Fibroblast of the aortic adventitia (primary cell): ENCODE measurements at places on chromosomes 7 and 10.

- no peak for DNase-seq
These were observed 203.1 kb downstream of the TMEM26 start for GRCh38 chr10:61250131-61250530.

- peak; percentile 45 for DNase-seq
These were observed 149.9 kb downstream of the CPED1 start for GRCh38 chr7:121138262-121138933.

GRCh38 chr10:127989481-127990012 lies 82.6 kb downstream of the PTPRE start:
- peak; percentile 41 for DNase-seq

- peak; percentile 40 for DNase-seq
These were observed 170.9 kb downstream of the POLR1F start for GRCh38 chr7:19537942-19538401.

- no peak for DNase-seq
These were observed 282.9 kb upstream of the IGFBP3 start for GRCh38 chr7:46203926-46204325.

DNA sequence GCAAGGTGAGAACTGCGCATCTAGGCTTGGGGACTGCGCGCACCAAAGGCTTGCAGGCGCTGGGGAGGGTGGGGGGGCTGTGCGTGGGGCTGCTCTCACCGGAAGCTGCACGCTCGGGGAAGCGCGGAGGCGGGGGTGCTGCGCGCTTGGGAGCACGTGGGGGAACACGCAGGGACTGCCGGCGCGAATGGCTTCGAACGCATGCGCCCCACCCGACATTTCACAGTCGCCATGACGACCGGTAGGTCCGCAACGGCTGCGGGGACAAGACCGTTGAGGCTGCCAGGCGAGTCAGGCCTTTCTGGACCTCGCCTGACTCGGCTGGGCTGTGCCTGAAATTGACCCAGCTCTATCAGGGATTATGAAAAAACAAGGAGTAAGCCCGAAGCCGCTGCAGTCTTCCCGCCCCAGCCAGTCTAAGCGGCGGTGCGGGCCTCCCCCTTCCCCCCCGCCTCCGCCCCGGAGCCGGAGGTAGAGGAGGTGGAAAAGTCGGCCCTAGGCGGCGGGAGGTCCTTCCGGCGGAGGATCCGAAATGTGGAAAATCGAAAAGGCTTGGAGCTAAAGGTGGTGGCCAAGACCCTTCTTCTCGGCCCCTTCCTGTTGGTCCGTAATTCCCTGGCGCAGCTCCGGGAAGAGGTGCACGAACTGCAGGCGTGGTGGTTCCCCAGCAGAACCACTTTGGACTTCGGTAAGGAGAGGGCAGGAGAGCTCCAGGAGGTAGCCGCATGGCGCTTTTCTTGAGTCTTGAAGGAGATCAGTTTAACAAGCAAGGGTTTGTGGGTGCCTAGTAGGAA lies 34.9 kb upstream of the STEAP1 start:
- DNase-seq, result no peak

DNA sequence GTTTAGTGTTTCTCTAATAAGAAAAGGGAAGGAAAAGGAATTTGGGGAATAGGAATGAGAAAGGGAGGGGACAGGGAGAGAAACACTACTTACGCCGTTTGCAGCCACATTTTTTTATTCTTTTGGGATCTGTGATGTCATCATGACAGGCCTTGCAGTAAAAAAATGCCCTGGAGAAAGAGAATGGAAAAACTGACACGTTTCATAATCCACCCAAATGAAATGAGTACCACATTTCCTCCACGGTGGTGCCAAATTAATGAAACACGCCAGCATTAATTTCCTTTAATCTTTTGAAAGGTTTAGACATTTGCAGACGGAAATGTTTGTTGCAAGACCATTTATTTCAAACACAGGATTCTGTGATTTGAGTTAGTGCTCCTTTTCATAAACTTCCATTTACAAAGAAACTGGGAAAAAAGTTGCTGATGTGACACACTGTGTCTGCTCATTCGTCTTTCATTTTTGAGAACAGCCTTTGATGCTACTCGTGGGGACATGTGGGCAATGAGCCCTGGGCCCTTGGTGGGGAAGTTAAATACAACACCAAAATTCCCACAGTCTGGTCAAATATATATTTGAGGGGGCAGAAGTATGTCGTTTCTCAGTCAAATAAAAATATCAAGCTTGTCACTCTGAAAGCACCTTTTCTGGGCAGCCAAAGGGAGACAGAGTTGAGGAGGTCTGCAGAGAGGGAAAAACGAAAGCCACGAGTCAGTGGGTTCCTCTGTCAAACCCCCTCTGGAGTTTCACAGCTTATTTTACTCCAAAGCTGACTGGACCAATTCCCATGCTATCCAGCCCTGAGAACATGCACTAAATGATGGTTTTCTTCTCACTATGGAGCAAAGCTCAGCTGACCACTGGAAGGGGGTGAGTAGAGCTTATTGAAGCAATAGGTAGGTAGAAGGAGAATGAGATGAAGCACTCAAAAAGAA lies 625.5 kb downstream of the KCNMA1 start:
- DNase-seq, result peak; percentile 92

DNA sequence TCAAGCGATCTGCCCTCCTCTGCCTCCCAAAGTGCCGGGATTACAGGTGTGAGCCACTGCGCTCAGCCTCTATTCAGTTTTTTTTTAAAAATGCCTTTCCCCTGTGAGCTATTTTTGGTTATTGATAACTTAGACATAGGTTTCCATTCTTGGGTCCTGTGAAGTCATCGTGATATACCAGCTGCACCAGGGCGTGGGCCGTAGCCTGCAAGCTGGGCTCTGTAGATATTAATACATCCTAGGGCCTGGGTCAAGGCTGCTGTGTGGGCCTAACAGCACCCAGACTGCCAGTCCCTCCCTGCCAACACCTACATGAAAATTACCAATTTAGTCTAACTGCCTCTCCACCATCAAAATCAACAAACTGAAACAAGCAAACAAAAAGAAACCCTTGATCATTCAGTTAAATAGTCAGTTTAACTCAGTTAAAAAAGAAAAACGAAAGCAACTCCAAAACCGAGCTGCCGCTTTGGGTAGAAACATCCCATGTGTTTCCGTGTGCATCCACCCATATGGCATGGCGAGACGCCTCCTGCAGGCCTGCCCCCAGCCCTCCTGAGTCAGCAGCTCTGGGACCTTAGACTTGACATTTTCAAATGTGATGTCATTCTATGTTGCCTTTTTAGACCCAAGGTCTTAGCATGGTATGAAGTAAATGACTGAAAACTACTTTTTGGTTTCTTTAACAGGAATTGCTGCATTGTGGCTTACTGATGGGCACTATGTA lies 330.2 kb downstream of the GLRX3 start:
- DNase-seq, result no peak

- peak; percentile 3 for DNase-seq
These were observed 120.0 kb downstream of the MALRD1 start for GRCh38 chr10:19168584-19168983.

DNA sequence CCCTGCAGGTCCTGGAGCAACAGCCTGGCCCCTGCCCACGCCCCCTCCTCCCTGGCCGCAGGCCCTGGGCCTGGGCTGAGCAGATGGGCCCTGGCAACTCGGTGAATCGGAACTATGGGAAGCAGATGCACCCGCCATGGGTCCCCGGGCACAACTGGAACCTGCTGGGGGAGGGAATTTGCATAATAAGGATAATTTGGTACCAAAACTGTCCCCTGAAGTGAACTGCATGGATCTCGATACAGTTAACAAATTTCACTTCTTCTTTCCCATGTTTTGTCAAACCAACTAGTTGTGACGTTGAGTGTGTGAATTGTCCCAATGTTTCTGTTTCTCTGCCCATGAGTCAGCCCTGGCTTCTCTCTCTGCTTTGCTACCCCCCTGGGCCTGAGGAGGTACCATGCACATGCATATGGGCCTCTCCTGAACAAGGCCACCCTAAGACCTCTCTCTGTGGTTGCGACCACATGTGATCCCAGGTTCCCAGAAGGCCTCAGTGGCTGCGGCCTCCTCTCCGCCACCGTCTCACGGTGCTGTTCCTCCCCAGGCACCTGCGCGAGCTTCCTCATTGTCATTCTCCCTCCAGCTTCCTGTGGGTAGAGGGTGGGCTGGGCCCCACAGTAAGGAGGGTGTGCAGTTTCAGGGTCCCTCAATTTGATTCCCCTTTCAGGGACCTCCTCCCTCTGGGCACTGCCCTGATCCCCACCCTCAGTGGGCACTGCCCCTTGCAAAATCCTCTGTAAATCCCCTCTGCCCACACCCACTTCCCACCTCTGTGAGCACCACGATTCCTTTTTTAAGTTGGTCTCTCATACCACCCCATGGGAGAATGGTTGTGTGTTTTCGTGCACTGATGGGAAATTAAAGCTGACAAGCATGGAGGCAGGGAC lies 40.0 kb downstream of the FIGNL1 start:
- DNase-seq, result no peak

DNA sequence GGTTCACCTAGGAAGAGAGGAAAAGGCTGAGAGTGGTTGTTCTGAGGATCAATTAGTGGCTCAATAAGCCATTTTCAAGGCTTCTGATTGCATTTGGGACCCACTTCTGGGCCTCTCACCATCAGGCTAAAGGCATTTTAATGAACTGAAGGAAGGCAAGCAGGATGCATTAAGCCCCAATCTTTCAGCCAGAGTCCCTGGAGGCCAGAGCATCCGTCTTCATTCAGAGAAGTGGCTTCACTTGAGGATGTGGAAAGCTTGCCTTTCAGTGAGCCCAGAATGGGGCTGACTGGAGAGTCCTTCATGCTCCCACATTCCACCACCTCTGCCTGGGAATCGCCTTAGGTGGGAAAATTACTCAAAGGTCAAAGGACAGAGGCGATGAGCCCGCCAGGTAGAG lies 41.8 kb downstream of the COL17A1 start:
- DNase-seq, result no peak

DNA sequence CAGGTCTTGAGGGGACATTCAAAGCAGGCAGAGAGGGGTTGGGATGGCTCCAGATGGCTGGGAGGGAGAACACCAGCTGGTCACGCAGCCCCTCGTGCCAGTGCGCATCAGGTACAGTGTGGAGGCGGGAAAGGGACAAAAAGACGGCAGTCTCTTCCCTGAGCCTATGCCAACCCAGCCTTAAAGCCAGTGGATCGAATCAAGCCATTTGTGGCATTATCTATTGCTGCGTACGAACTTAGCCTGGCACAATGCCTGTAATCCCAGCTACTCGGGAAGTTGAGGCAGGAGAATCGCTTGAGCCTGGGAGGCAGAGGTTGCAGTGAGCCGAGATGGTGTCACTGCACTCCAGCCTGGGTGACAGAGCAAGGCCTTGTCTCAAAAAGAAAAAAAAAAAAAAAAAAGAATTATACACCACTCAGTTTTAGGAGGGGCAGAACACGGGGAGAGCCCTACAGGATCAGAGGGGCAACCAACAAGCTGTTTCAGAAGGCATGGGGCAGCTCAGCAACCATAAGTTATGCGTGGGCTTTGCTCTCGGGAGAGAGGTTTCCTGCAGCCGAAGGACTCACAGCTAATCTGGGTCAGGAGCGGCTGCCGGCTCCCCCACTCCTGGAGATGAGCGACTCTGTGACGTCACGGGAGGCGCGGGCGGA lies 356 bp upstream of the NDUFB2 start:
- peak; percentile 83 for DNase-seq

- DNase-seq, result peak; percentile 83
These were observed 92.6 kb downstream of the LRRC4 start for GRCh38 chr7:127938588-127938987.

- DNase-seq, result no peak
These were observed 28.2 kb upstream of the LBX1 start for GRCh38 chr10:101257491-101257890.

- no peak for DNase-seq
These were observed 122.9 kb upstream of the LYZL2 start for GRCh38 chr10:30752481-30752881.

DNA sequence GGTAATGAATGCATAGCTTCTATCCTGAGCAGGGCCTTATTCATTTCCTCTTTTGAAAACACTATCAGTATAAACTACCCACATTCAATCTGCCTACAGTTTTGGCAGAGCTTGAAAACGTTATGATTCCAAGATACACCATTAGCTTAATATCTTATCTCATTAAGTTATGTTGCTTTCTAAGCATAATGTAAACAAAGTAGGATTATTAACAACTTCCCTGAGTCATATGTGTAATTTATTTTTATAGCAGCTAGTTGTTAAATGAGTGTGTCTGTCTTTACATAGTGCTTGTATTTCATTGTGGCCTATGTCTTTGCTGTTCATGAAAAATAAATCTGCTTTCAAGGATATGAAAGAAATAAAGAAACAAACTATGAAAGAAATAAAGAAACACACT lies 106.2 kb upstream of the DLX6 start:
- DNase-seq, result no peak

DNA sequence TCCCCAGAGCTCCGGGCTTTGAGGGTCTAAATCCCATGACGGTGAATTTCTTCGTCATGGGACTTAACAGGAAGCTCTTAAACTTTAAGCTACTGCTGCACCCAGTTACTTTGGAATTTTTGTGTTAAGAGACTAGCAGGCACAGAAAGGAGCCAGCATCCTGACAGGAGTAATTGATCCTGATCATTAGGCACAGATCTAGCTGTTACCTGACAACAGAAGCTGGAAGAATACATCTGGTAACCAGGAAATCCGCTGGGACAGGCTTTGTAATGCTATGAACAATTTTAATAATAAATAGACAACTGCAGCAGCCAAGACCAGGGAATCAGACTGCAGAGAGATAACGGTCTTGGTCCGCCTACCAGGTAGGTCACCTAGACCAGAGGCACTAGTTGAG lies 210.9 kb downstream of the DGKI start:
- no peak for DNase-seq

GRCh38 chr10:79274279-79275104 lies 72.8 kb upstream of the PPIF start:
- peak; percentile 59 for DNase-seq

- no peak for DNase-seq
These were observed 1567.3 kb upstream of the LRRTM3 start for GRCh38 chr10:65358565-65358964.

DNA sequence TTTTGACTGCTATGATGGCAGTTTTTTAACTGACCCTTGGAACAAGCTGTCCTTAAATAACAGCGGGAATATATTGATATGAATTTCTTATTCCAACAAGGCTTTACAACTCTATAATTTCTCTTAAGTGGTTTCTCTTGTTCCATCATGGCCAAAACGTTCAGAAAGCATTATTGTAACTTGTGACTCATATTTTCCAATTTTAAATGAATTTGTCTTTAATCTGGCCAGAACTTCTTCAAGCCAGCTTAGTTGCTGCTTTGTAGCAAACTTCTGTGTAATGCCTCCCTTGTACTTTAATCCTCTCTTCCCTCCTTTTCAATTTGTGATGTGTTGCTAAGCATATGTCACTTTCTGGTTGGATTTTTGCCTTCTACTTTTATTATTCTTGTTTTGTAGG lies 271.9 kb downstream of the KIF20B start:
- DNase-seq, result peak; percentile 30

DNA sequence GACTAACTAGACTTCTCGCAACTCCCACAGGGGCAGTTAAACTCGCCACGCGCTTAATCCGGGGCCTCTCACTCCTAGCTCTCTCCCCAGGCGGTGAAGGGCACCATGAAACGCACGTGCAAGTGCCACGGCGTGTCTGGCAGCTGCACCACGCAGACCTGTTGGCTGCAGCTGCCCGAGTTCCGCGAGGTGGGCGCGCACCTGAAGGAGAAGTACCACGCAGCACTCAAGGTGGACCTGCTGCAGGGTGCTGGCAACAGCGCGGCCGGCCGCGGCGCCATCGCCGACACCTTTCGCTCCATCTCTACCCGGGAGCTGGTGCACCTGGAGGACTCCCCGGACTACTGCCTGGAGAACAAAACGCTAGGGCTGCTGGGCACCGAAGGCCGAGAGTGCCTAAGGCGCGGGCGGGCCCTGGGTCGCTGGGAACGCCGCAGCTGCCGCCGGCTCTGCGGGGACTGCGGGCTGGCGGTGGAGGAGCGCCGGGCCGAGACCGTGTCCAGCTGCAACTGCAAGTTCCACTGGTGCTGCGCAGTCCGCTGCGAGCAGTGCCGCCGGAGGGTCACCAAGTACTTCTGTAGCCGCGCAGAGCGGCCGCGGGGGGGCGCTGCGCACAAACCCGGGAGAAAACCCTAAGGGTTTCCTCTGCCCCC lies 19.5 kb downstream of the WNT8B start:
- DNase-seq, result peak; percentile 68
